ENCODE measurements at places on chromosomes 2 and 18. TPM values are rescaled to one million over a fixed set of nuclear protein-coding genes. Genes with fewer than 3 reads are reported as not detected.

GRCh38 chr2:198187841-198188240 is 383.4 kb downstream of the PLCL1 start:
- no peak for DNase-seq

DNA sequence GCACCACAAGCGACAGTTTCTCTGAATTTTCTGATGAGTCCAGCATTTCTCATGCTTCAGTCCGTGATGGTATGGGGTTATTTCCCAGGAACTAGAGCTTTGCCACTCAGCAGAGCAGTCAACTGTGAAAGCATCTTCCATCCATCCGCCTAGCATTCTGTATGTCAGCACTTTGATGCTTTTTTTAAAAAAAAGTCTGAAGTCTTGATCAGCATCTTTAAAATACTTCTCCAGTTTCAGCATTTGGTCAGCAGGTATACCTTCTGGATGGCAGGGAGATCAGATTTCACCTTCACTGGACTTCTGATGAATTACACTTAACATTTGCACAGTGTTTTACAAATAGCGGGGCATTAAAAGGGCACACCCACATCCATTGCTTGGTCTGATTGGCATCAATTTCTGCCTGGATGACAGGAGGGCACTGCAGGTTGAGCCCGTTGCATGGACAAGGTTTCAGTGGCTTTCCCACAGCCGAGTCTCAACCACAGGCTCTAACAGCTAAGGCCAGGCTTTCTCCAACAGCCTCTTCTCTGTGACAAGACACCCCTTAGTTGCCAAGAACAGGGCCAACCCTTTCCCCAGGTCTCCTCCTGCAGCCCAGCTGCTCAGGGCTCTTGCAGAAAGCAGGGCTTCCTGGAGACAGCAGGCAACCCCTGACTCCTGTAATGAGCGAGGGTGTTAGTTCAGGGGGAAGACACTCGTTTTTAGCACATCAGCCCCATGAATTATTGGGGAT is 54.0 kb downstream of the EMILIN2 start:
- no peak for DNase-seq

GRCh38 chr18:61352611-61353010 is 19.4 kb downstream of the CDH20 start:
- no peak for DNase-seq

GRCh38 chr18:59011786-59012185 is 127.9 kb upstream of the SEC11C start:
- DNase-seq, result no peak

DNA sequence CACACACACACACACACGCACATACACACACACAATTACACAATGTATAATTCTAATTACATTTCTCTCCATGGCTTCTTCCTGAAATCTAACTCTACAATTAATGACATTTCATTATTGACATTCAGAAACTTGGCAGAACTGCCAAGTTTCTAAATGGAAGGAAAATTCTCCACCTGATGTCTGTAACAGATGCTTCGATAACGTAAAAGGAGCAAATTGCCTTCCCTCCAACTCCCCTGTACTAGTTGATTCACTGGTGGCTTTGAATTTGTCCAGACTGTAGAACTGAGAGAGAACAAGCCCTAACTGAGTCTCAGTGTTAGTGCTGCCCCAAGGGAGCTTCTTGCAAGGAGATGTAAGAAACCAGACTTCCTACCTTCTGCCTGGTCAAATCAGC is 255.1 kb upstream of the TMEM200C start:
- DNase-seq, result no peak

DNA sequence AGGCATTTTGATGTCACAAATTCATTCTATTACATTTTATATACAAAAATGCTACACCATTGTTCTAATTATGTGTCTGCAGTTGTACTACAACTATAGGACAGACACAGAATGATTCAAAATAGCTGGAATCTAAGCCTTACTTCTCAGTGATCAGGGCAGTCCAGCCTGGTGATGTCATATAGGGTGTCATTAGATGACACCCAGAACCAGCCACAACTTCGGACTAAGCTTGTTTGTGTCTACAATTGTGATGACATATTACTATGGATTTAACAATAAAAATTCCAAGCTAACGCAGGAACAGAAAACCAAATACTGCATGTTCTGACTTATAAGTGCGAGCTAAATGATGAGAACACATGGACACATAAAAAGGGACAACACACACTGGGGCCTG is 31.0 kb downstream of the M1AP start:
- no peak for DNase-seq

DNA sequence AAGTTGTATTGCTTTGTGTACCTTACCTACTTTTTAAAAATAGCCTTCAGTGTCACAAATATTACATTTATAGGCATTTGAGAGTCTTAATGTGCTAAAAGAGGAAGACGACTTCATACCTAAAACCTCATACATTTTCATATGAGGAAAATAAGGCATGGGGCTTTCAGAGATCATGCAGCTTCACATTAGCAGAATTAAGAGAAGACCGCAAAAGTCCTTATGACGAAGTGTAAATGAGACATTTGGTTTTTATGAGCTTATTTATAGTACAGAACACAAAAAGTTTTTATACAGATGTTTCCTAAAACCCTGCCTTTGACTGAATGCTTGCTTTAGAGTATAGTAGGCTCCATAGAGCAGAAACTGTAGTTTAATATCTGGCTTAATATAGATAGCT is 10.1 kb upstream of the CCDC138 start:
- no peak for DNase-seq

DNA sequence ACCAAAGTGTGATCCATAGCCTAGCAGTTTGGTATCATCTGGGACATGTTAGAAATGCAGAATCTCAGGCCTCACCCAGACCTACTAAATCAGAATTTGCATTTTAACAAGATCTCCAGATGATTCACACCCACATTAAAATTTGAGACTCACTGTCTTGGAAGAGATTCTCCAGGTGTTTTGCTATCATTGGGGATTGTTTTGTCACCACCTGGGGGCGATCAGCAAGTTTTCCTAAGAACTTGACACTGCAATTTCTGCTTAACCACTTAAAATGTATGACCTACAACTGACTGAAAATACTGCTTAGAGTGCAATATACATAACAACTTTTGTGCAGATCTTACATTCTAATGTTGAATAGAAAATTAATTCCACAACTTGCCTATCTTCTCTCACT is 18.9 kb upstream of the ITGA4 start:
- no peak for DNase-seq

Gene NEU2
- polyA plus RNA-seq, result not detected

Gene PLEKHM3
- polyA plus RNA-seq, result 13.9 TPM

Gene CRYBA2
- not detected for polyA plus RNA-seq

Gene SIX3
- polyA plus RNA-seq, result not detected

Gene CCDC178
- 1.9 TPM for polyA plus RNA-seq

Gene CCDC148
- polyA plus RNA-seq, result 7.3 TPM

Gene MFSD6
- 13.7 TPM for polyA plus RNA-seq

Gene CFAP65
- 0.07 TPM for polyA plus RNA-seq

Gene CLEC4F
- 0.06 TPM for polyA plus RNA-seq

Gene PIEZO2
- polyA plus RNA-seq, result 17.5 TPM

Gene MC5R
- polyA plus RNA-seq, result 0.28 TPM
